GDM1 (cell line): ENCODE measurements at places on chromosomes 2 and 18.

DNA sequence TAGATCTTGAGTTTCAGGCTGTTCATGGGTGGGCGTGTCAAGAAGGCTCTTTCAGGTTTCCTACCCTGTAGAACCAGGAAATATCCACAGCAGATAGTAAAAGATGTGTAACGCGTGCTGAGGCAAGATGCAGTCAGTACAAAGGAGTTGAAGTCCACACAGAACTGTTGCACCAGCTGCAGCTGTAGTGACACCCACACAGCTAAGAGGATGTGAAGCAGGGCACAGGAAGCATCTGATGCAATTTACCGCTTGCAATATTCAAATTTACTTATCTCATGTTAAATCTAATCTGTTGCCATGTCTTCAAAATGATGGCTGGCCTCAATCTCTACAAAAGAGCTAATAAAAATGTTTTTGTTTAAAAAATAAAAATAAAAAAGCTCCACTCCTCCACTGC is 132.8 kb downstream of the ARHGAP15 start:
- no peak for DNase-seq

GRCh38 chr18:27769152-27769551 is 407.8 kb downstream of the CDH2 start:
- no peak for DNase-seq

DNA sequence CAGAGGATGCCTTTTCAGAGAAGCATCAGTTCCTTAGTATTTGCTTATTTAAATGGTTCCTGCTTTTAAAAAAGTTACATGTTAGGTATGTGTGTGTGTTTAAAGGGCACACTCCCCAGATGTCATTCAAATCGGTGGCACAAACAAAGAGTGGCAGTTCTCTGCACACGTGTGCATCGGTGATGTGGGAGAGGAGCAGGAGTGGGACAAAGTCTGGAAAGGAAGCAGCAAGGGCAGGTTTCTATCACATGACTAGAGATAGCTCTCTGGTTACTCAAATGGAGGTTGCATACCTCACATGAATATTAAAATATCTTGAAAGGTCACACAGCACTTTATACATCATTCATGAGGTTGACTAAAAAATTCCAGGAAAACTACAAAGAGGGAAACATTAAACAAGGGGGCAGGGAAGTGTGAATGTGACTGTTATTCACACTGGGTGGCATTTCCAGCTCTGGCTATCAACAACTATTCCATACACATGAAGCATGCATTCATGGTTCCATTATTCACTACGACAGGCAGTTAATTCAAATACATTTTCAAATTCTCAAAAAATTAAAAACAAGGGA is 64.7 kb downstream of the SEPTIN10 start:
- DNase-seq = no peak

- no peak for DNase-seq
Observed at GRCh38 chr18:25306671-25307070, 45.3 kb downstream of the ZNF521 start.

DNA sequence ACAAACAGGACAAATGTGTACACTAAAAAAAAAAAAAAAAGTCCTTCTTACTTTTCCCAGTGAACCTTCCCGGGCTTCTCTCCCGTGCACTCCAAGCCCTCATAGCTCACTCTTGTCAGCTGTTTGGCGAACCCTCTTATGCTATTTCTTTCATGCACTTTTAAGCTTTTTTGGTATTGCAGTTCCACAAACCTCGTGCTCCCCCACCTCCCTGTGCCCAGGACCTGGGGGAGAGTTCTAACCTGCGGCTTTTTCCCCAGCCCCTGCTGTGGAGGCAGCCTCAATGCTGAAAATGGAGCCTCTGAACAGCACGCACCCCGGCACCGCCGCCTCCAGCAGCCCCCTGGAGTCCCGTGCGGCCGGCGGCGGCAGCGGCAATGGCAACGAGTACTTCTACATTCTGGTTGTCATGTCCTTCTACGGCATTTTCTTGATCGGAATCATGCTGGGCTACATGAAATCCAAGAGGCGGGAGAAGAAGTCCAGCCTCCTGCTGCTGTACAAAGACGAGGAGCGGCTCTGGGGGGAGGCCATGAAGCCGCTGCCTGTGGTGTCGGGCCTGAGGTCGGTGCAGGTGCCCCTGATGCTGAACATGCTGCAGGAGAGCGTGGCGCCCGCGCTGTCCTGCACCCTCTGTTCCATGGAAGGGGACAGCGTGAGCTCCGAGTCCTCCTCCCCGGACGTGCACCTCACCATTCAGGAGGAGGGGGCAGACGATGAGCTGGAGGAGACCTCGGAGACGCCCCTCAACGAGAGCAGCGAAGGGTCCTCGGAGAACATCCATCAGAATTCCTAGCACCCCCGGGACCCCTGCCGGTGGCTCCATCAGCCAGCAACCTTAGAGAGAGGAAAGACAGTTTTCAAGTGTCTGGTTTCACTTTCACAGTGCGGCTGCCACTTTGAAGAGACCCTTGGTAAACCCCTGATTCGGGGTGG is 826 bp downstream of the KCNE4 start:
- no peak for DNase-seq

DNA sequence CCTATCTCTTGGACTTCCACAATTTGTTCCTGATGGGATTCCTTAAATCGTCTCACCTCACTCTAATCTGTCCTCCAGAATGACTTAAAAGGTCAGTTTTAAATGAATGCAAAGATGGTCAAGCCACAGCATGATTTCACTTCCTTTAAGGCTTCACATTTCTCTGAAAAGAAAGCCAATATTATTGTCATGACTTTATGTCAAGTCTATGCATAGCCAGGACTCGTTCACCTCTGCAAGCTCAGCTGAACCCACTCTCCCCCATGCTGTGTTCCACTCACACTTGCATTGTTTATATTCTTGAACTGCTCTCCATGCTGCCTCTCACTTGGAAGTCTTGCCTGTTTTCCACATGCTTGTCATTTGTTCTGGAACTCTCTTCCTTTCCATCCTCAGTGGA is 298.4 kb upstream of the MMADHC start:
- DNase-seq = no peak

GRCh38 chr18:23977719-23978483 is 36.7 kb upstream of the TTC39C start:
- DNase-seq = no peak

DNA sequence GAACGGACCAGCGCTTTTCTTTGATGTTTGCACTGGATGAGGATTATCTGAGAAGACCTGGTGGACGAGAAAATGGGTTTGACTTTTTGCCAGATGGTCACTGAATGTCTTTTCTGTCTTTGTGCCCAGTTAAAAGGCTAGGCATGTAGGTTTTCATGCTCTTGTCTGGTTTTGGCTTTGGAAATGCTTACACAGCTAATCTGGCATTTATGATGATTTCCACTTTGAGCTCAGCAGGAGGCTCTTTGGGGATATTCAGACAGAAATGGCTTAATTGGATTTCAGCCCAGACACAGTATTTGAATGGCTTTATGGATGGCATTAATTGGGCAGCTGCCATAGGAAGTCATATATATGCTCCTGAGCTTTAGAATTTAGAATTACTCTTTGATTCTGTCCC is 59.6 kb downstream of the NCK2 start:
- no peak for DNase-seq

DNA sequence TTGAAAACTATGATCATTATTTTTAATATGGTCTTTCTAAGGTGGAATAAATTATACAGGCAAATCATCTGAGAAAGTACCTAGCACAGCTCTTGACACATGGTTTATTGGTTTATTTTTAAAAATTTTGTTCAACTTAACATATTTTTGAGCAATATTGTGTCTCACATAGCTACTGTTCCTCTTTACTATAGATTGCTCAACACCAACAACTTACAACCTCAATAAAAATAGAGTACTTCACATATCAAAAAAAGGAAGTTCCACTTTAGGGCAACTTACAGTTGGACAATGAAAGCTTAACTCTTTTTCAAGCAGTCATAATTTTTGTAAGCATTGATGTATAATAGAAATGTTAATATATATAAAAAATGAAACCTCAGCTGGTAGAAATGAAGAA is 440.9 kb upstream of the UBE2E3 start:
- no peak for DNase-seq

DNA sequence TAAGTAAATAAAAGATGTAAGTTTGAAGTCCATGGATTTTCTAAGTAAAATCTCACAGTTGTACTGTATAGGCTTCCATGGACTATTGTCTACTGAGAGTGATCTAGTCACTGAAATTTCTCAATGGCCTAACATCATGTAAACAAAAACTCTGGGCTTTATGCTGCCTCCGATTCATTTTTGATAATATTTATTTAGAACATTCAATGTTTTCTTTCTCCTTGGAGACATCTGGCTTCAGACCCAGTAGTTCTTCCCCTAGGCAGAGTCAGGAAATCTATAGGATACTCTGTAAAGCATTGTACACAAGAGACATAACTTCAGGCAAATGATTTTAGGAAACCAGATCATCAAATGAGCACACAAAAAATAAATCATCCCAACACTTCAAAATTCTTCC is 1208.6 kb upstream of the ZEB2 start:
- DNase-seq = no peak

GRCh38 chr18:48599391-48599790 is 60.6 kb downstream of the CTIF start:
- no peak for DNase-seq

DNA sequence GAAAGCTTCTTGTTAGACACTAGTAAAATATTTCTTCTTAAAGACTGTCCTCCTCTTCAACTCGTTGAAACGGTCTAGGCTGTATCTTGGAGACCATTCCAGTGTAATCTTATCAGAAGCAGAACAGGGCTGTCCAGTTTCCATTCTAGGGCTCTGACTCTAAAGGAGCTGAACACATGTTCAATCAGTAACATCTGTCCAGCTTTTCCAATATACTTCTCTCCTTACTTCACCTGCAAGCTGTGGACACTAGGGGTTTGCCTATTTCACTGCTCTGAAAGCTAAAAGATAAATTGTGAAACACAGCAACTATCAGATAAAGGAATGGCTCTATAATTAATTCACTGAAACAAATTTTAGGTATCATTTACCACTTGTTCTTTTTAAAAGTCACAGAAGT is 73.8 kb downstream of the ZNF385B start:
- no peak for DNase-seq

GRCh38 chr2:49770919-49771318 is 616.6 kb upstream of the FSHR start:
- peak; percentile 2 for DNase-seq

DNA sequence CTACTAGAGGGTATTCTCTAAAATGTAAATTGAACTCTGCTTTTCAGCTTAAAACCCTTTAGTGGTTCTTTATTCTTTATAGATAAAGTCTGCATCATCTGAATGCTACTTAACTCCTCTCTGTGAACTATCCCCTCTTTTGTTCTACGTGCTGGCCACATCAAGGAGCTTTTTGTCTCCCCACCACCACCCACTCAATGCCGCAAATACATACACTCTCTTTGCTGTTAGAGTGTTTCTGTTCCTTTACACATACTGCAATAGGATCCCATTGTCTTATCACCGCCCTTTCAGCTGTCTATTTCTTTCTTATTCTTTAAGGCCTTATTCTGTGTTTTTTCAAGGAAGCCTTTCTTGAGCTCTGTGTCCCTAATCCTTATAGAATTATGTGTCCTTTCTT is 83.3 kb downstream of the EML4 start:
- DNase-seq = no peak

- DNase-seq = no peak
Observed at GRCh38 chr2:173458991-173459780, 104.5 kb downstream of the CDCA7 start.

DNA sequence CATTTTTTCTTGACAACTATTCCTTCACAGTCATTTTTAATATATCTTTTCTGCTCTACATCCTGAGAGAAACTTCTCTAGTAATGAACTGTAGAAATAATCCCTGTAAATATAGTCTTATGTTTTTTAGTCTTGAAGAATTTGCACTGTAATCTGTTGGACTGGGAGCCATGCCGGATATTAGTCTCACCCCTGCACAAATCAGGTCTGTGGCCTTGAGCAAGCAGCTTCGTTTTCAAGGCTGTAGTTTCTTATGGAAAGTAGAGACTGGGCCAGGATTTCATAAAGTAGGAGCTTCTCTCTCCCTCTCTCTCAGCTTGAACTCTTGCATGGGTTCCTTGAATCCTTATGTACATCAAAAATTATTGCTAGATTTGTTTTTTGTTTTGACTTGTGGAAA is 8.7 kb downstream of the FARP2 start:
- DNase-seq = no peak

GRCh38 chr2:159202568-159203071 is 83.9 kb downstream of the WDSUB1 start:
- DNase-seq = no peak

DNA sequence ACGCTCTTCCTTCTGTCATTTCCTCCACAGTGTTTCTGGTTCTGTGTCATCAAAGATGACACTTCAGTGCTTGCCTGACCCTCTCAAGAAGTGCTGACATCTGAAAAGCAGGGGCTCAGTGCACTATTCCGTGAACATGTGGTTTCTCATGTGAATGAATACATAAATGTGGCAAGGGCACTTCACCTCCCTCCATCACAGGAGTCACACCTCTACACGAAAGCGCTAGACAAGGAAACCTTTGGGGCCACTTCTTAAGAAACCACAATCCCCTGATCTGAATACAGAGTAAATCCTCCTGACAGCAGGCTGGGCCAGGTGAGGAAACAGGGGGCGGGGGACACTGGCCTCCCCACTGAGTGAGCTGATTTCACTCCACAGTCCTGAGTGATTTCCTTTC is 145.8 kb upstream of the ACAA2 start:
- no peak for DNase-seq

DNA sequence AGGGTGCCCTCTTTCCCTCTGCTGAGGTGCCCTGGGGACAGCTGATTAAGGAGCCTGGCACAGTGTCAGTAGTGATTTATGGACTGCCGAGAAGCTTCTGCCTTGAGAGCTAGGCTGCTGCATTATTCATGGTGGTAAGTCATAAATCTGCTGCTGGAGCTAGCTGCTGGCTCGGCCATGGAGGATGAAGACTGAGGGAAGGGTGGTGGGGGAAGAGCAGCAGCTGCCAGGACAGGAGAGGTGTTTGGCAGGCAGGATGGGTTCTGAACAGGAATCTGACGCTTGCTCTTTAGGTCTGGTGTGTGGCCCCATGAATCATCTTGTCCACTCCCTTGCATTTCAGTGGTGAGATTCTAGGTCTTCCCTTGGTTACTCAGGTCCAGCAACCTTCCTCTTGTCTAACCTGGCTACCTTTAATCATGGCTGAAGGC is 296.3 kb downstream of the DYSF start:
- DNase-seq = no peak

GRCh38 chr2:19216676-19217602 is 141.5 kb downstream of the OSR1 start:
- no peak for DNase-seq

- DNase-seq = peak; percentile 54
Observed at GRCh38 chr2:62287899-62288880, 92.3 kb downstream of the B3GNT2 start.

DNA sequence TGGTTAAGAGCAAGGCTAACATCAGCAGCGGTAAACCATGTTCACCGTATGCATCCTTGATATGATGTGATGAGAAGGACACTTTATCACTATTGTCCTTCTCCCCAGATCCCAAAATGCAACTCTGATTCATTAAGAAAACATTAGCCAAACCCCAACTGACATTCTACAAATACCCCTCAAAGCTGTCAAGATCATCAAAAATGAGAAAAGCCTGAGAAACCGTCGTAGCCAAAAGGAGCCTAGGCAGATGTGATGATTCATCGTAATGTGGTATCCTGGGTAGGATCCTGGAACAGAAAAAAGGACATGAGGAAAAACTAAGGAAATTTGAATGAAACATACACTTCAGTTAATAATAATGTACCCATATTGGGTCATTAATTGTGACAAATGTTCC is 67.3 kb upstream of the ST6GAL2 start:
- no peak for DNase-seq
